ENCODE measurements at places on chromosomes 1 and 21.

DNA sequence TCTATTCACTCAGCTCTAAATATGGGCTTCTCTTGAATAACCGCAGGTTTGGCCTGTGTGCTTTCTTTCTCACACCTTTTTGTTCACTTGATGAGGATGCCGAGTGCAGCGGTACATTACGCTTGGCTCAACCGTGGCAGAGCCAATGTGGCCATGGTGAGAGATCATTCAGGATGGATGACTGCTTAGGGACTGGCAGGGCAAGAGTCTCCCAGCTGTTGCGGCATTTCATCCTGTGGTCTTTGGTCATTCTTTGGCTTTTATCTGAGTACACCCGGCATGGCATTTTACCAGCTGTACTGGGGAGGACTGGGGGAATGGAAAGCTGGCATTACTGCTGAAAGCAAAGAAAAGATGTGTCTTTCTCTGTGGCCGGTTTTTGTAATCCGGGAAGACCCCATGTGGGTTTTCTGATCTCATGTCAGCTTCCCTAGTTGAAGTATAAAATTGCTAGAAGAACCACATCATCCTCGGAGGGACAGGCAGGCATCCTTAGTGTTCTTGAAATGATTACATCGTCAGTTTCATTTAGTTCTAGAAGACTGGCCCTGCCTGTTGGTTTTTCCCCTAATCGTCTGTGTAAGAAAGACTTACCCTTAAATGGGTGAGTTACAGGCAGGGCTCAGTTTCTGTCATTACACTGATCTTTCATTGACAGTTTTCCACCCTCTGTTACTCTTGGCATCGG lies 15.1 kb downstream of the PCP4 start:
- DNase-seq = no peak

- no peak for DNase-seq
These were observed 5.3 kb downstream of the UHMK1 start for GRCh38 chr1:162502928-162503327.

DNA sequence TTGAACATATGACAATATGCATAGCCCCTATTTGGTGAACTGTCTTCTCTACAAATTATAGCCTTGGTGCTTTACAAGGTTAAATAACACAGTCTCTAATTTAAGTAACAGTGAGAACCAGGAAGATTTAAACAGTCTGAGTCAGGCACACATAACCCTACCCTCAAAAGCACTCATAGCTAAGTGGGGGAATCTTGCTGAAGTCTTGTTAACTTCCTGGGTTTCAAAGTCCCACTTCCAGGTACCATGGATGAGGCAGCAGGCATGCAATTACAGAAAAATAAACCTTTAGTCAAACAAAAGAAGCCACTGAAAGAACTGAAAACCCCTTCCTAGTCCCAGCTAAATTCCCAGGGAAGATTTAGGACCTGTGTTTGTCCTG lies 147.6 kb downstream of the PBX1 start:
- no peak for DNase-seq

GRCh38 chr1:72271555-72272085 lies 10.7 kb downstream of the NEGR1 start:
- no peak for DNase-seq

DNA sequence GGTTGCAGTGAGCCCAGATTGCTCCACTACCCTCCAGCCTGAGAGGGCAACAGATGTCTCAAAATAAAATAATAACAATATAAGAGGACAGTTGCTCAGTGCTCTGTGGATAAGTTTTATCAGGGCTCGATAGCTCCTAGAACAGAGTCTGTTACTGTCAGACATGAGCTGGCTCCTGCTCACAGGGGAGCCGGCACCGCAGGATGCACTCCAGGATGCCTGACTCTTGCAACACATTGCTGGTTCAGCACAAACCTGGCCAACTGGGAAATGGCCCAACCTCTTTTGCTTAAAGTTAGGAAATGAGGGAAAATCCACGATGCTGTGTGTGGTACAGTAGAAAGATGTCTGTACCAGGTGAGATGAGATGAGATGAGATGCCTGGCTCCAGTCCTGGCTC lies 5.8 kb upstream of the CTSE start:
- no peak for DNase-seq

GRCh38 chr1:93275634-93276295 lies 69.9 kb upstream of the DR1 start:
- no peak for DNase-seq

DNA sequence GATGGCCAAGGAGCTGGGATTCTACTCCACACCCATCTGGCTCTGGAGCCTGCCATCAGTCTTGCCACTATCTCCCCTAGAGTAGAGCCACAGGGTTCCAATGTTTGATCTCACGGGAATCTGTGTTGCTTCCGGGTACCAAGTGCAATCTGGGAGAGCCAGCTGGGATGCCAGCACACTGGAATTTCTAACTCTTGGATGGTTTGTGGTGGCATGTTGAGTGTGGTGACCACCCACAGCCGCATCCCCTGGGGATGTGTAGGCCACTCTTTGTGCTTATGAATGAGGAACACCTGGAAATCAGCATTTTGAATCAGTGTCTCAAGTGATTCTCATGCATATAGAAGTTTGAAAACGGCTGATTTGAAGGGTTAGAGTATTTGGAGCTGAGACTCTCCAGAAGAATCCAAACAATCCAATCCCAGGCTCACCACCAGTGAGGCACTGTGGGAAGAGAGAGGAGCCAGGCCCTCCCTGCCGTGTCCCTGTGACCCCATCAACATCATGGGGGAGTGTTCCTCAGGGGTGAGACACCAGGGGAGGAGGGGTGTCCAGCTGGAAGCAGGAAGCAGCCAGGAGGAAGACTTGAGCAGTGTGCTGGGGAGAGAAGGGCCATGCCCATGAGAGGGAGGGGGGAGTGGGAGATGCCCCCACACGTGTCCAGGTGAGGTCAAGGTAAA lies 13.4 kb downstream of the FBLIM1 start:
- DNase-seq = no peak

DNA sequence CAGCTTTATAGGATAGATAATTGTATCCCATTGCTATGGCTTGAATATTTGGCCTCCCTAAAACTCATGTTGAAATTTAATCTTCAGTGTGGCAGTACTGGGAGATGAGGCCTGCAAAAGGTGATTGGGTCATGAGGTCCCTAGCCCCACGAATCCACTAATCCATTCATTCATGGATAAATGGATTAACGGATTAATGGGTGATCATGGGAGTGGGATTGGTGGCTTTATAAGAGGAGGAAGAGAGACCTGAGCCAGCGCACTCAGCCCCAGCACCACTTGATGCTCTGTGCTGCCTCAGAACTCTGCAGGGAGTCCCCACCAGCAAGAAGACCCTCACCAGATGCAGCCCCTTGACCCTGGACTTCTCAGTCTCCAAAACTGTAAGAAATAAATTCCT lies 32.0 kb downstream of the S100A6 start:
- no peak for DNase-seq

DNA sequence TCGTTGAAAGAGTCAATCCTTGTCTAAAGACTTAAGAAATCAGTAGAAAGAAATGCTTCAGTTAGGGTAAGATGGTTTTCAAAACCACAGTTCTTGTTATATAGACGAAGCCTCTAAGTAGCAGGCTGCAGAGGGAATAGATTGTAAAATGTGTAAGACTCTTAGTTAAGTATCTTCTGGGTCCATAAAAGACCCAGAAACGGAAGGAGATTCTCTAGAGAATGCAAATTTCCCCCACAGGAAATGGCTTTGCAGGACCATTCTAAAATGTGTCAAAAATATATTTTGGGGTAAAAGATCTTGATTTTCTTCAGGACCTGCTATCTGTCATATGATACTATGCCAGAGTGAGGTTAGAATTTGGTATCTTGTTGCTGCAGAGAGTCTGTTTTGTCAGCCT lies 13.4 kb downstream of the OR2T1 start:
- DNase-seq = no peak
